ENCODE measurements at places on chromosomes 5 and 9.

DNA sequence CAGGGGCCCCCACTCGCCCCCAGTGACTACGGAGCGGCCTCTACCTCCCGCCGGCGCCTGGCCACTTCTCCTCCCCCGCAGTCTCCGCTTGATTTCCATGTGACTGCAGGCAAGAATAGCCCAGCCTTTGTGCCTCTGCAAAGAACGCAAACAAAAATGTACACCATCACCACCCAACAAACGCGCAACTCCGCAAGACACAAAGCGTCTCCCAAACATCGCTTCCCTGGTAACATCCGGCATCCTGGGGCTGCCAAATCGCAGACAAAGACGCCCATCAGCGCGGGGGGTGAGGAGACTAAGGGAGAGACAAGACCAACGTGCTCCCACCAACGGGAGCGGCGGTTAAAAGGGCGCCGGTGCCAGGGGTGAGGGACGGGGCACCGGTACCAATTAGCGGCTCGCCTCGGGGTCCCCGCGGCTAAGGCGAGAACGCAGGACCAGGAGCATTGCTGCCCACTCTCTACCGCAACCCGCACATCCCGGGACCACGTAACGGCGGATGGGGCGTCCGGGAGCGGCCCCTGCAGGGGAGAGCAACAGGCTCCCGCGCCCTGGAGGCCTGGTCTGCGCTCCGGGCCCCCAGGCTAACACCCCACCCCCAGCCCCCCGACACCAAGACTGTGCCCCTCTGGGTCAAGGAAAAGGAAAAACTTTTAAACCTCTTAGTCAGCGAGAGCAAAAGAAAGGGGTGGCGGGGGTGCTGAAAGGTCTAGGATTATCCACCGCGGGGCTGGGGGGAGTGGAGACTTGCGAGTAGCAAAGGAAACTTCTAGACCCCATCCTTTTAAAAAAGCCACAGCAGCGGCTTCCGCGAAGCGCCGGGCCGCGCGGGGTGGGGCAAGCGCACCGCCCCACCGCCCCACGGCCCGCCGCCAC lies 885 bp downstream of the MPDZ start:
- peak; percentile 77 for DNase-seq

DNA sequence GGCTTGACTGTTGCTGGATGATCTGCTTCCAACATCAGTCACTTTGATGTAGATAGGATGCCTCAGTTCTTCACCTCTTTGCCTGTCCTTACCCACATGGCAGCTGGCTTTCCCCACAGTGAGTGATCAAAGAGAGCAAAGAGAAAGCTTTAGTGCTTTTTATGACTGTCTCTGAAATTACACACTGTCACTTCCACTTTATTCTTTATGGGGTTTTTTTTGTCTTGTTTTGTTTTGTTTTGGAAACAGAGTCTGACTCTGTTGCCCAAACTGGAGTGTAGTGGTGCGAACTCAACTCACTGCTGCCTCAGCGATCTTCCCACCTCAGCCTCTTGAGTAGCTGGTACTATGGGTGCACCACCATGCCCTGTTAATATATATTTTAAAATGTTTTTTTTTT lies 32.4 kb upstream of the C5orf24 start:
- no peak for DNase-seq

- DNase-seq = no peak
These were observed 111.5 kb upstream of the CDH12 start for GRCh38 chr5:22964632-22965031.

GRCh38 chr5:6724321-6724929 lies 11.2 kb downstream of the TENT4A start:
- DNase-seq = no peak

DNA sequence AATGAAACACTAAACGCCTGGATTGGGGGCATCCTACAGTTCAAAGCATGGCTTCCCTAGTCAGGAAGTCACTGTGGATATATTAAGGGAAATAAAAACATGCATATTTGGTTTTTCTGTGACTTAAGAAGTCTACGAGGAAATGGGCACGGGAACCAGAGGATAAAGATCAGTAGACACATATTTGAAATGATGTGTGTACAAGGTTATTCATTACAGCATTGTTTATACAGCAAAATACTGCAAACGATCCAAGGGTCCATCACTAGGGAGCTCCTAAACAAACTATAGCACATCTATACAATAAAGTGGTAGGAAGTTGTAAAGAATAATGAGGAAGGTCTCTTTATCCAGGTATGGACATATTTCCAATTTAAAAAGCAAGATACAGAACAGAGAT lies 71.8 kb downstream of the EFNA5 start:
- no peak for DNase-seq

DNA sequence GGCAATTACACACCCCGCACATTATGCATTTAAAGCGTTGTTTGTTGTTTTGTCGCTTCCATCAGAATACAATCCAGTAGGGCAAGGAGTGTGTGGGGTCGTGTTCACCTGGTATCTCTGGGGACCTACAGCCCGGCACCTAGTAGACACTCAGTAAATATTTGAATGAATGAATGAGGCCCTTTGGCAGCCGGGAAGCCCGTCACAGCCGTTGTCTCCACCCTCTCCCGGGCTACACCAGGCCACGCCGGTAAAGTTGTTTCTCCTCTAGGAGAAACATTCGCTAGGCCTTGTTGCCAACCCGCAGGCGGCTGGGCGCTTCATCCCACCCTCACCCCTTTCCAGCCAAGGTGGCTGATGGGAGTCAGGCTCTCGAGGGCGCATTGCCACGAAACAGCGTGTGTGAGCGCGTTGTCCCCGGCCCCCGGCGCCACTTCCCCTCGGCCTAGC lies 876 bp upstream of the JAK2 start:
- DNase-seq = no peak

- DNase-seq = no peak
These were observed 518.6 kb downstream of the TLE4 start for GRCh38 chr9:80090317-80090716.

GRCh38 chr5:1524799-1525623 lies 1.3 kb upstream of the LPCAT1 start:
- DNase-seq = no peak

DNA sequence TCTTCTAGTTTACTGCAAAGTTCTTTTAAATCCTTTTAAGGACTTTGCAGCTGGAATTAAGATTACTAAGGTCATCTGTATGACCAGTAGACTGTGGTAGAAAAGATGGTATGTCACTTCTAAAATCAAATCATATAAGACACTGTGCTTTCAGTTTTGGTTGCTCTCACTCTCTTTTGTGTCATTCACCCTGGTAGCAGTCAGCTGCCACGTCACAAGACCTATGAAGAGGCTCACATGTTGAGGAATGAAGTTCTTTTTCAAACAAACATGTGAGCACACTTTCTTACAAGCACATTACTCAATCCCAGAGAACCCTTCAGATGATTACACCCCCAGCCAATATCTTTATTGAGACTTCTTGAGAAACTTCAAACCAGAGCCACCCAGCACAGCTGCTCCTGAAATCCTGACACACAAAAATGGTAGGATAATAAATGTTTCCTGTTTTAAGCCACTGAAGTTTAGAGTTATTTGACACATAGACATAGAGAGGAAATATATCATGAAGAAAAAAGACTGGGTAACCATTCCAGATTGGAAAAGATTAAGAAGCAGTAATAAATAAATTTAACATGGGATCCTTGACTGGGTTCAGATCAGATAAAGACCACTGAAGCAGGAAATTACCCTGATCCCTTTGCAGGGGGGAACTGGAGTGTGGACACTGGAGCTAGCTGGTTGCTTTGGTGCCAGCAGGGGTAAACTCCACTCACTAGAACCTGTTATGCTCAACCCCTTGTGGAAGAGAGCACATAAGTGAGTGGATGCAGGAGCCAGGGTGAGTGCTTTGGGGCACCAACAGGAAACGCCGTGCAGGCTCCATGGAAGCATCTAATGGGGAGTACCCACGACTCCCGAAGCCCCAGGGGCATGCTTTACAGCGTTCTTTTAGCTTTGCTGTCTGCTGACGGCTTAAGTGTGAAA lies 64.1 kb downstream of the SLCO4C1 start:
- no peak for DNase-seq

DNA sequence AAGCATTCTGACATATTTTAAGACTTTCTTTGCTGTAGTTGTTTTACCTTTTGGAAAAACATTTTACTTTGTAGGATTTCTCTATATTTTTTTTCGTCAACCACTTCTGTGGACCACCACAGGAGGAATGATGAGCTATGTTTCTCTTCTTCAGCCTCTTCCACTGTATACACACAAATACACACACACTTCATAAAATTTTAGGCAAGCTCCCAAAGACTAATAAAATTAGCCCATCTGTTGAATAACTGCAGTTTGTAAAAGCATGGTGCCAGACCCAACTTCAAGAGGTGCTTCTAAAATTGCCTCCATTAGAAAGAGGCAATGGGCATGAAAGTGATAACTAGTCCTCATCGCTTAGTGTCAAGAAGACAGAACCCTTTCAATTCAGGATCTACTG lies 4.1 kb upstream of the CEP120 start:
- no peak for DNase-seq

DNA sequence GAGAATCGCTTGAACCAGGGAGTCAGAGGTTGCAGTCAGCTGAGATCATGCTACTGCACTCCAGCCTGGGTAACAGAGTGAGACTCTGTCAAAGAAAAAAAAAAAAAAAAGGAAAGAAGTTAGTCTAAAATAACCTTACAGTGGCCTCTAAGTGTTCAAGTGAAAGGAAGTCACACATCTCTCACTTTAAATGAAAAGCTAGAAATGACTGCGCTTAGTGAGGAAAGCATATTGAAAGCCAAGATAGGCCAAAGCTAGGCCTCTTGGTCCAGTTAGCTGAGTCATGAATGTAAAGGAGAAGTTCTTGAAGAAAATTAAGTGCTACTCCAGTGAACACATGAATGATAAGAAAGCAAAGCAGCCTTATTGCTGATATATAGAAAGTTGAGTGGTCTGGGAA lies 38.1 kb downstream of the ITGA1 start:
- DNase-seq = no peak

- DNase-seq = no peak
These were observed 443.1 kb upstream of the DAB2 start for GRCh38 chr5:39867923-39868322.

DNA sequence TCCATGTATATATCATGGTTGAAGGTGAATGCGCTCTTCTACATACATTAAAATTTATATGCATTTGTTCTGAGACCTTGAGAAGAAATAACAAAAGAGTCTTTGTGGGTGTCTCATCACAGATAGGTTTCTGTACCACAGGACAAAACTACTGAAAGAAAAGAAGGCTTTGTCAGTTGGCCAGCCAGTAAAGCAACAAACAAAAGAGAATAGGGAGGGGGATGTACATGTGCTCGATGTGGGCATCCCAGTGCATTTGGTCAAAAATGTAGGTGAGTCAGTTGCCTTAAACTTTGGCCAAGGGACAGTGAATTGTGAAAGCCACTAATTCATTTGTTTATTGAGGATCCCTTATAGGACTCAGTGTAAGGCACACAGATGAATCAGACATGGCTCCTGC lies 13.3 kb downstream of the RBM18 start:
- no peak for DNase-seq

GRCh38 chr5:166906991-166907713 lies 1384.3 kb upstream of the WWC1 start:
- peak; percentile 64 for DNase-seq

DNA sequence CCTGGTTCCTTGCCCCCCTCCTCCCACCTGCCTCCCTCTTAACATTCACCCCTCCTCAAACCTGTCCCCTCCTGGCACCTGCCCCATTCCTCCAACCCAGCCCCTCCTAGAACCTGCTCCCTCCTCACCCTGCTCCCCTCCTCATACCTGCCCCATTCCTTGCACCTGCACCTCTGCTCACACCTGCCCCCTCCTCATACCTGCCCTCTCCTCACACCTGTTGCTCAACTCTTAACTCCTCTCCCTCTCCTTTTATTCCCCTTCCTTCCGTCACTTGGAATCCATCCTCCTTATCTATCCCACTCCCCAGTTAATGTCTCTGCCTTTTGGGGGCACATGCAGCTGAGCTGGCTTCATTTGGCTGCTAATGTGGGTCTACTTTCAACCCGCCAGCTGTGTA lies 712.1 kb downstream of the MTRR start:
- DNase-seq = no peak

DNA sequence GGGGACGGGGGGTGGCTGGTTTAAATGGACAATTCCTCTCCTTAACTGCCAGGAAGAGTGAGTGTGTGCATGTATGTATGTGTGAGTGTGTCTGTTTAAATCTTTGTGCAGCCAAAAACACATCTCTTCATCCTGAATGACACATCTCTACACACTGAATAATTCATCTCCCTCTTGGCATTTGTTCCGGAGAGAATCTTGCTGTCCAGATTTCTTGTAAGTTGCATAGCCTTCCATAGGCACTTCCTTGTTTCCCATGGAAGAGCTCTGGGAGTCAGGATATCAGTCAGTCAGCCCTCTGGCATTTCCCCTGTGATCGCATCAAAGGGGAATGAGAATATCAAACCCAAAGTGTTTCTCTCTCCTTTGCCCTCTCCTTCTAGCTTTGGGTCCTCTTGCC lies 74.7 kb downstream of the WWC1 start:
- DNase-seq = peak; percentile 88

DNA sequence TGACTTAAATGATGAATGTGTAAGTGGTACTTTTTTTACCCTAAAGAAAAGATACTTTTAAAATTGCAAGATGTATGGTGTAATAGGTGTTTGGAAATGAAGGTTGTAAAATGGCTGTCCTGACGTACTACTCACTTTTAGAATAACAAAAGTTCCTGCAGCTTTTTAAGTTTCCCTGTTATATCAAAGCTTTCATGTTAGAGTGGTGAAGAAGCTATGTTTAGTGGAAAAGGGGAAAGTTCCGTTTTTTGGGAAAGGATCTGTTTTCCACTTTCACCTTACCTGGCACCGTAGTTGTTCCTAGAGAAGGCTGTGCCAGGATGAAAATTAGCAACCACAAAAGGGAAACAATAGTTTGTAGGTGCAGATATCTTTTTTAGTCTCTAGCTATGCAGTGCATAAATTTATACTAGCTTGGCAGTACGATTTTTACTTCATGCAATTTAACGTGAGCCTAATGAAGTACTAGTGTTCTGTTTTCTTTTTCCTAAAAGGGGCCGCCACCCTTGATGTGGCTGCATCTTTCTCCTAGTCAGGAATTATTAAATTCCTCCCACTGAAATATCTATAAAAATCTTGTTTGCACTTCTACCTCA lies 1.3 kb downstream of the TNPO1 start:
- no peak for DNase-seq

DNA sequence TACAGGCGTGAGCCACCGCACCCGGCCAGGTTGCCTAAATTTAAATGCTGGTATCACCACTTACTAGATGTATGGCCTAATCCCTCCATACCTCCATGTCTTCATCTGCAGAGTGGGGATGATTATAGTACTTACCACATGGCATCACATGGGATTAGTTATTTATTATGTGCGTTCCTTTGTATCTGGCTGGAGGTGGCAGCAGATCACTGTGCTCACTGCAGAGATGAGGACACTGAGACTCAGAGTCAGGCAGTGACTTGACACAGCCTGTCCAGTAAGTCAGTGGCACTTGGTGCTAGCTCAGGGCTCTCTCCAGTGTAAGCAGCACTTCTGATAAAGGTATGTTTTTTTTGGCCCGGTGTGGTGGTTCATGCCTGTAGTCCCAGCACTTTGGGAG lies 38.4 kb upstream of the HAND1 start:
- DNase-seq = no peak
